ENCODE measurements at places on chromosomes 3 and 15. TPM values are rescaled to one million over a fixed set of nuclear protein-coding genes. Genes with fewer than 3 reads are reported as not detected.

GRCh38 chr3:170002231-170002630, 35.6 kb upstream of the GPR160 start:
- DNase-seq = no peak

DNA sequence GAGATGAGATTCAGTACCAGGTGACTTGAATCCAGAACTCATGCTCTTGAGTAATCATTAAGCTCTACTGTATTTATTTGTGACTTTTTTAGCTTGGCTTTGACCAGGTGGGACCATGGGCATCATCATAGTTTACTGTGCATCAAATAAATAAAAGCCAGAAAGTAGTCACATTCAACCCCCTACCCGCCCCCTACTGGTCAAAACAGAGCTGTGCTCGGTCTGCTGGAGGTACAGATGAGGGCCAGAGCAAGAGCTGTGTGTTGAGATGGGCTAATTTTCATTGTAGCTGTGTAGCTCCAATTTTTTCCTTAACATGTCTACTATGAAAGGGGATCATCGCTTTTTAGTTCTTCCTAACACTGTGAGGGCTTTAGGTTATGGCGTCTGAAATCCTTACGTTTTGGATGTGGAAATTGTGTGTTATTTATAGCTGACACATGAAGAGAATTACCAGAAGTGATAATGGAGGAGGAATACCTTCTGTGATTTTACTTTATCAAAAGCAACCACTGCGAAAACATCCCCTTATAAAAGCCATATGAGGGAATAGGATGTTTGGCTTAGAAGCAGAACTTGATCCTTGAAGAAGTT, 375.1 kb downstream of the PTPRG start:
- DNase-seq = no peak

- DNase-seq = no peak
Measured at GRCh38 chr15:36970522-36970921, 129.8 kb downstream of the MEIS2 start.

GRCh38 chr15:74055804-74056203, 26.5 kb downstream of the GOLGA6A start:
- DNase-seq = no peak

DNA sequence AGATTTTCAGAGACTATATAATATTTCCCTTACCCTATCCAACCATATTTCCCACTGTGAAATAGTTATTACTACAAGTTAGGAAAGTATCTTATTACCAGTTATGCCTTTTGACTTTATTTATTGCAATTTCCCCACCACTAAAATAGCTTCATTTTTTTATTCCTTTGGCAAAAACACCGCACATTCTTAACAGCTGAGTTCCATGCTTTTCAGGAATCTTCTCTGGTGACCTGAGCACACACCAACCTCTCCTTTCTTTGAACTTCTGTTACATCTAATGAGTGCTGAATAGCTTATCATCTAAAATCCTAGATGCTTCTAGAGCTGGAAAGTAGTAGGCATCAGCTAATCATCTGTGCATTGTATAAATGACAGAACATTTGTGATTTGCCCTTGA, 99.1 kb downstream of the UBE2E2 start:
- DNase-seq = no peak

- no peak for DNase-seq
Measured at GRCh38 chr3:40901796-40902195, 297.5 kb upstream of the CTNNB1 start.

DNA sequence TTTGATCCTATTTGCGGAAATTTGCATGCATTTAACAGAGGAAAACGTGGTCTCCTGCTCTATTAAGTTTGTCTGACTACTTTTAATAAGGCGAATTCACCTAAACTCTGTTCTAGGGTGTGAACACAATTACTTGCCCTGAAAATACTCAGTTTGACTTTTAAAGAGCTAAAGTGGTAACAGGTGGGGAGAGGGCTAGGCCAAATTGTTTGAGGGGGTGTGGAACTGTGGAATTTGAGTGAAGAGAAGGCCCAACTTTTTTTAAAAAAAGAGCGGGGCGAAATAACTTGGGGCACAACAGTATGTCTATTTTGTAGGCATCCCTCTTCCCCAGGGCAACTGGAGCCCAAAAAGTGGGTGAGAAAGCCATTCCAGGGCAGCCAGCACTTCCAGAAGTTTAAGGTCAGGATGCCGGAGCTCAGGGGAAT, 580 bp upstream of the FXR1 start:
- no peak for DNase-seq

GRCh38 chr3:99472385-99472784, 166.0 kb upstream of the COL8A1 start:
- DNase-seq = no peak

- no peak for DNase-seq
Measured at GRCh38 chr3:152254041-152254440, 14.7 kb upstream of the MBNL1 start.

GRCh38 chr3:100104442-100104798, 9.9 kb downstream of the FILIP1L start:
- no peak for DNase-seq

DNA sequence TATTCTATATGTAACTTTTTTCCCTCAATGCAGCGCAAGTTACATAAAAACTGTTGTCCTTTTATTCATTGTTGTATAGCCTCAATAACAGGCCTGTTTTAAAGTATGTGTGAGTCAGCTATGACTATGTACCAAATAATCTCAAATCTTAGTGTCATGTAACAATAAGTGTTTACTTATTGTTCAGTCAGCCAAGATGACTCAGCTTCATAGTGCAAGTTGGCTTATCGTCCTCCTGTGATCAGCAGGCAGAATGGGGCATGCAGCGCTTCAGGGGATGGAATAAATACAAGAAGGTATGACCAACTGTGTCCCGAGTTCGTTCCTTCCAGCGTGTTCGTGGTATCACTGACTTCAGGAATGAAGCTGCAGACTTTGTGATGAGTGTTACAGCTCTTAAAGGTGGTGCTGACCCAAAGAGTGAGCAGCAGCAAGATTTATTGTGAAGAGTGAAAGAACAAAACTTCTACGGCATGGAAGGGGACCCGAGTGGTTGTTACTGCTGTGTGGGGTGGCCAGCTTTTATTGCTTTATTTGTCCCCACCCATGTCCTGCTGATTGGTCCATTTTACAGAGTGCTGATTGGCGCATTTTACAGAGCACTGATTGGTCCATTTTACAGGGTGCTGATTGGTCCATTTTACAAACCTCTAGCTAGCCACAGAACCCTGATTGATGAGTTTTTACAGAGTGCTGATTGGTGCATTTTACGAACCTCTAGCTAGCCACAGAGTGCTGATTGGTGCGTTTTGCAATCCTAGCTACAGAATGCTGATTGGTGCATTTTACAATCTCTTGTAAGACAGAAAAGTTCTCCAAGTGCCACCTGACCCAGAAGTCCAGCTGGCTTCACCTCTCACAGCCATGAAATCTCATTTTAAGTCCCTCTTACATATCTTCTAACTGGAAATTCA, 1016.0 kb downstream of the MCTP2 start:
- DNase-seq = no peak

DNA sequence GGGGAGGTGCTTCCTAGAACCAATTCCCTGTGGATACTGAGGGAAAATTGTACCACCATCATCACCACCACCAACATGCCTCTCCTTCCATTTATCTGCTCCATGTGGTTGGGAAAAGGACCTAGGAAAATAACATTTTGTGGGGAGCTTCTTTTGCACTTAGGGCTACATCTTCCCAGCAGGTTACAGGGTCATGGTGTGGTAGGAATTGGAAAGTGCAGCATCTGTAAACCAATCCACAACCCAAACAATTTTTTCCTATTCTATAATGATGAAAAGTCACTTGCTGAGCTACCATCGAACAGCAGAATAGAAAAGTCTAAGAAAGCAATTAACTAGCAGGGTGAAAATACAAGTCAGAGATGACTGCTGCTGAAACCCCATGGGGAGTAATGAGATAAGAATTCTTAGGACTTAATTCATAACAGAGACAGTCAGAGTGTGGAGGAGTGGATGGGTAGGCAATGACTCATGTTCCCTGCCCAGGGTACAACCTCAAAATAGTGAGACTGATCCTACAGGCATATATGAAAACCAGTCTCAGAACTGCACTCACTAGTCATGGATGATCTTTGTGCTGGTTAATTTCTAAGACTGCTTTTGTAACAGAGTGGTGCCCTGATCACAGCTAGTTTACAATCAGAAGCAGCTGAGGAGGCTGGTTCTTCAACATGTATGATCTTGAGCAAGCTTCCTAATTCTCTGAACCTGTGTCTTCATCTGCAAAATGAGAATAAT, 38.1 kb upstream of the LEKR1 start:
- DNase-seq = no peak

Gene KBTBD13
- total RNA-seq = 0.17 TPM

Gene LRRIQ4
- 0.81 TPM for total RNA-seq

Gene CLDN18
- not detected for total RNA-seq

Gene ITPKA
- total RNA-seq = 50.2 TPM

Gene CERS3
- 0.25 TPM for total RNA-seq

Gene NRG4
- total RNA-seq = 9.8 TPM
